ENCODE measurements at places on chromosomes 13 and 19.

DNA sequence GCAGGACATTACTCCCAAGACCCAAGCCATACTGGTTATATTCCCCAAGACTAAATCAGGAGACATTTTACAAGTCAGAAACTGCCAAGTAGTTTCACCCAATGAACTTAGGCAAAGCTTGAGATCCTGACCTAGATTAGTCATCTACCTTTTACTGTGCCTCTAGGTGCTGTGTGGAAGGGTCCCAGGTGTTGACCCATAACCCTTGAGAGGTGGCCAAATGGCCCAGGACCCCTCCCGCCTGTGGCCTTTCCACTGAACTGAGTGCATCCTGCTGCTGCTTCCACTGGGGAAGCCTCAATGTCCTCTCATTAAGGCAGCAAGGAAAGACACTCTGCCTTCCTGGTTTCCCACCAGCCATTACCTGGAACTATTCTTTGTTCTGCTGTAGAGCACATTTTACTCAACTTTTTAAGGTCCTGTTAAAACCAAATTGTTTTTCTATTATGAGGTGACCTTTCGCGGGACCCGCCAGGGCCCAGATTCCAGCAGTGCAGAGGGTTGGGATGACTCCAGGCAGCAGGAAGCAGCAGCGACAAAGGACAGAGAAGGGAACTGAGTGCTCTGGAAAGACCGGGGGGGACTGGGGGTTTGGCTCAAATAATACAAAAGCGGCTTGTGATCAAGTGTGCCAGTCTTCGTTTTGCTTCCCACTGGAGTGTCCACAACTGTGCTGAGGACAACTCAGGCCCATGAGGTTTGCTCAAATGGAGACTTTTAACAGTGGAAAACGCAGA is 27.1 kb downstream of the ANKRD10 start:
- no peak for DNase-seq

GRCh38 chr13:61410669-61411297 is 4.9 kb downstream of the PCDH20 start:
- DNase-seq, result no peak

- DNase-seq, result no peak
These were observed 52.3 kb upstream of the PARP4 start for GRCh38 chr13:24564881-24565280.

DNA sequence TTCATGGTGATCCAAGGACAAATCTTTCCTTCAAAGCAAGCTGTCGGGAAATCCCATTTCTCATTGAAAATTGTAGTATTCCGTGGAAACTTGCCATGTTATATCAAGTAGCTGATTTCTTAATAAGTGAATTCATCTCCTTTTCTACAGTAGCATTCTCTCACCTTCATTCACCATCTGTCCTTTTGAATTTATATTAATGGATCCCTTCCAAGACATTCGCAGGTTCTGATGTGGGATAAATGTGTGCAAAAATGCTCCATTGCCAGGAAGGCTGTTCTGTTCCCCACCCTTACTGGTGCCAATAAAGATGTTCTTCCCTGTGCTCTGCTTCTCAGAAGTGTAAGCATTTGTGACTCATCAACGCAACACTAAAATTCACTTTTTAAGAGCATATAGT is 36.2 kb downstream of the AMER2 start:
- DNase-seq, result no peak

DNA sequence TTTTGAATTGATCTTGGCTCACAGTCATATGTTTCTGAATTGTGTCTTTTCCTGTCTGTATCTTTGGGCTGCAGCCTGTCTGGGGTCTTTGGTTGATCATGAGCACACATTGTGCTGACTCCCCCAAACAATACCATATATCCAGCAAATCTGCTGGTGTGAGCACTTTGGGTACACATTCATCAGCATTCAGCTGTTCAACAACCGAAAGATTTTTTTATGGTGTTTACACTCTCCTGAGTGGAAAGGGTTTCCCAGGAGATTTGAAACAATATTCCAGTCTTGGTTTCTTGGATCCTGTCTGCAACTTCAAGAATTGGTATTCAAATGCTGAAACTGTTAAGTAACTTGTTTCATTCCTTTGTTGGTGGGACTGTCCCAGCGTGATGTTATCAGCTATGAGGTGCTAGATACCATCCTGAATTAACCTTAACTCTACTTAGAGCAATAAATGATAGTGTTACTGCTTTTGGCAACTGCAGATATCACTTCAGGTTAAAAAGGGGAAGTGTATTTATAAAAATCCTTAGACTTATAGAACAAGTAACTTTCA is 78.4 kb upstream of the DIAPH3 start:
- no peak for DNase-seq

- no peak for DNase-seq
These were observed 11.9 kb upstream of the PSPC1 start for GRCh38 chr13:19794631-19795030.

DNA sequence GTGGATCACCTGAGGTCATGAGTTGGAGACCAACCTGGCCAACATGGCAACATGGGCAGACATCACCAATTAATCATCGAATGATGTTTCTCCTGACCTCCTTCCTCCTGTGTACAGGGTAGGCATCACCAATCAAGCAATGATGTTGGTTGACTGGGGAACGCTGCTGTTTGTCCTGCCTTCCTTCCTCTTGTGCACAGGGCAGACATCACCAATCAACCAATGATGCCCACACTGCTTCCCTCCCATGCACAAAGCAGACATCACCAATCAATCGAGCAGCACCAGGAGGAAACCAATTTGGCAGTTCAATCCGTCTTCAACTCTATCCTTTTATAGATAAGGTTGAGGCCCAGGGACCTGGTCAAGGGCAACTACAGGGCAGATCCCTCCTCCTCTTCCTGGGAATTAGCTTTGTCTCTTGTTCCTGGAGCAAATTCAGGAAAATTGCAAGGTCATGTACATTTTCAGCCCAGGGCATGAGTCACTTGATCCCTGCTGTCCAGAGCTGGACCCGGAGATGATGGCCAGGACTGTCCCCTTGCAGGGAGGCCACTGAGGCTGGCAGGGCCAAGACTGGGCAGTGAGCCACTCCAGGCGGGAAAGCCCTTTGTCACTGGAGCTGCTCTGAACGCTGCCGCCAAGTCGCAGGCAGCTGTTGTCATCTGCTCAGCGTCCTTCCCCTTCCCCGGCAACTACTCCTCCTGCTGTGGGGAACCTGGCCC is 5.3 kb upstream of the CSNK1G2 start:
- no peak for DNase-seq
